Uterus (tissue), 4 donors: ENCODE measurements at places on chromosomes 12 and 14. TPM values are rescaled to one million over a fixed set of nuclear protein-coding genes. Genes with fewer than 3 reads are reported as not detected.

DNA sequence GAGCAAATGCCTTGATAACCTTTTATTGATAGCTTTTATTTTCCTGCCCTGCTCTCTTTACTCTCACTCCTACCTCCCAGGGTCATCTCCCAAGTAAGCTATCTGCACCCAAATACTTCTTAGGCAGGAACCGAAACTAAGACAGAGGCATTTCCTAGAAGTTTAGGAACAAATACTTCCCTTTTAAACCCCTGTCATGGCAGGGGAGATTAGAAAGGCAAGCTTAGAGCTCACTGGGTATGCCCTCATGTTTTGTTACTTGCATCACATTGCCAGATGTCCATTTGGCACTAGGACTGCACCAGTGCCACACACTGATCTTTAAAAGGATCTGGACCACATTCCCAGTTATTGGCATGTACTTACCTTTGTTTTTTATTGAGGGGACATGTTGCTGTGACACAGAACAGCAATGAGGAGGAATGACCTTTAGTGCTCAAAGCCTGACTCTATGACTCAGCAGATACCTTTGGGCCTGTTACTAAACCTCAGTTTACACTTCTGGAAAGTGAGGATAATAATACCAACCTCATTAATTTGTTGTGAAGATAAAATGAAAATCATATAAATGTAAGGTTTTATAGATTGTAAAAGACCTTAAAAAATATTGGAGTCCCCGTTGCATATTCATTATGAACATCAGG is 40.9 kb upstream of the MBIP start:
- DNase-seq, result no peak

DNA sequence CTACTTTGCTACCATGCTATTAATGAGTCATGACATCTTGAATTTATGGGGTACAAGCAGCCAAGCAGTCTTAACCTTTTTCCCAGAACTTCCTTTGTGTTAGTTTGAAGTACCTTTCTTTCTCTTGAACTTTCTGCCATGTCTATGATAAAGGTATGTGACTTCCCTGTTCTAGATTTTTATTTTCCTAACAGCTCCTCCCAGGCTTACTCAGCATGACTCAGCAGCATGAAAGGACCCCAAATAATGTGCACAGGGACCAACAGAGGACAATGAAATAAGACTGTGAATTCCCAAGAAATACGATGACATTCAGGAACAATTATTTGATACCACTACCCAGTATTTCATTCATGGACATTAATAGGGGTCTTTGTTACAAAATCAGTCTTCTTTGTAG is 60.0 kb downstream of the TTC6 start:
- DNase-seq, result no peak

- no peak for DNase-seq
Observed at GRCh38 chr14:70828188-70828587, 18.9 kb upstream of the MAP3K9 start.

DNA sequence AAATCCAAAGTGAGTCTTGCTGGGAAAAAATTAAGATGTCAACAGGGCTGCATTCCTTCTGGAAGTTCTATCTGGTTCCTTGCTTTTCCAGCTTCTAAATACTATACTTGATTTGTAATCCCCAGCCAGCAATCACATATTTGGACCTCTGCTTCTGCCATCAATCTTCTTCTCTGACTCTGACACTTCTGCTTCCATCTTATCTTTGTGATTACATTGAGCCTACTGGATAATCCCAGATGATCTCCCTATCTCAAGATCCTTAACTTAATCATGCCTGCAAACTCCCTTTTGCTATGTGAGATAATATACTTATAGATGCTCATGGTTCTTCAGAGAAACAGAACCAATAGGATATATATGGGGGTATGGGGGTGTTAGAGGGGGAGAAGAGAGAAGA is 49.9 kb upstream of the ZDHHC17 start:
- DNase-seq, result no peak

- DNase-seq, result no peak
Observed at GRCh38 chr12:132167611-132168310, 23.5 kb downstream of the NOC4L start.

DNA sequence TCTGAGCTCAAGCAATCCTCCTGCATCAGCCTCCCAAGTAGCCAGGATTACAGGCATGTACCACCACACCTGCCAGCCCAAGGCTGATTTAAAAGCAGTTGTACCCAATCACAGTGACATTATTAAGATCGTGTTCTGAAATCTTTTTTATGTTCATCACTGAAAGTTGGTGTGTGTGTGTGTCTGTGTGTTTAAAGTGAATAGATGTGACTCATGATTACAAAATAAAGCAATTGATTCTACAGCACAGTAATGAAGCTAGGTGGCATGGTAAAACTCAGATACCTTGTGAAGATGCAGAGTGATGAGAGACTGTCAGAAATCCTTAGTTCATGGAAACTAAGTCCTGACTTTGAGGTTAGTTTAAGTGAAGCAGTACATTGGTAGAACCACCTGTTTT is 74.2 kb upstream of the ATP2B1 start:
- DNase-seq, result no peak

GRCh38 chr14:73861073-73861472 is 9.4 kb downstream of the PTGR2 start:
- DNase-seq, result no peak

GRCh38 chr12:31008241-31008761 is 65.4 kb upstream of the DDX11 start:
- no peak for DNase-seq

GRCh38 chr14:63361790-63362189 is 43.1 kb upstream of the GPHB5 start:
- DNase-seq, result no peak

DNA sequence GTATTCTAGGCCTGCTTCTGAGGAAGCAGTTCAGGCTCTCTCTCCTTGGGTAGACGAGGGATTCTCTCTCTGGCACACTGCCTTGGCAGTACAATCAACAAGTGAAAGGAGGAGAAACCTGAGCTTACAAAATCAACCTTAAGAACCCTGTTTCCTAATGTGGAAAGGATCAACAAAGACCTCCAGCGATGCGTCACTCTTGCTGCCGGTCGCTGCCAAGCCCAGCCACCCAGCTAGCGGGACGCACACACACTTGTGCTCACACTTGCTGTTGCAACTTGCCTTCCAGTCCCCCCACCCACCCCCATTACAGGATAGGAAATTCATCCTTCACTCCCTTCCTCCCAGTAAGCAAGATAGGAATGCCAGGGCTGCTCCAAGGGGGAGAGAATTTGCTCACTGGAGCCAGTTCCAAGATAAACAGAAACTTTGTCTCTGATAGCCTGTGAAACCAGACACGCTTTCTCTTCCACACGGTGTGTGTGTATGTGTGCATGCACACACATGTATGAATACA is 144.3 kb downstream of the BCL11B start:
- DNase-seq, result no peak

DNA sequence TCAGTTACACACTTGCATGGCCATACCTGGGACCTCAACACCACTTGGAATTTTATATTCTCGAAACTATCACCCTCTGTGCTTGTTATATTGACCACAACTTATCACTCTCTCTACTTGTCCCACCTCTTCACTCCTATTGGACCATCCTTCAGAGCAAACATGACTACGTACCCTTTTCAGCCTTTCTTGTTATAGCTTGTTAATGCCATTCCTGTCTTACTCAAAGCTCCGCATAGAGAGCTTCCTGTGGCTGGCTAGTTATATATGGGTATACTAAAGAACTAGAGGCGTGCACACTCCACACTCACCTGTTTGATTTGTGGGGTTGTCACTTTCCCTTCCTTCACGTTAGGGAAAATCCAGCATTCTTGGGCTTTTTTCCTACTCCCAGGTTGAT is 26.3 kb upstream of the FRS2 start:
- DNase-seq, result no peak

GRCh38 chr14:33393231-33393894 is 454.7 kb downstream of the NPAS3 start:
- no peak for DNase-seq

DNA sequence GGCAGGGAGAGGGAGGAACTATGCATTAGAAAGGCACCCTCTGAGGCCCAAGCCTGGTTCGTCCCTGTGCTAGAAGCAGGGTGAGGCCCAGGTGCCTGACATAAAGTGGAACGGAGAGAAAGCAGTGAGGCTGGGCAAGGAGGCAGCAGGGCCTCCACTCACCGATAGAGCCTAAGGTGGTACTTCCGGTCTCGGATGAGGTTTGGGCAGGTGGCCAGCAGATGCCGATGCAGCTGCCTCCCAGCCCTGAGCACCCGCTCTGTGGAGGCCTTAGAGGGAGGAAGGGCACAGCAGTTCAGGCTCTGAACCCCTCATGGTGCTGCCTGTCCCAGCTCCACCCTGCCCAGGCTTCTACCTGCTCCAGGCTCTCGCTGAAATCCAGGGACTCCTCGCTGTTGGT is 7.1 kb downstream of the RAPGEF3 start:
- DNase-seq, result no peak

GRCh38 chr12:20472102-20472782 is 103.9 kb downstream of the PDE3A start:
- DNase-seq, result no peak

DNA sequence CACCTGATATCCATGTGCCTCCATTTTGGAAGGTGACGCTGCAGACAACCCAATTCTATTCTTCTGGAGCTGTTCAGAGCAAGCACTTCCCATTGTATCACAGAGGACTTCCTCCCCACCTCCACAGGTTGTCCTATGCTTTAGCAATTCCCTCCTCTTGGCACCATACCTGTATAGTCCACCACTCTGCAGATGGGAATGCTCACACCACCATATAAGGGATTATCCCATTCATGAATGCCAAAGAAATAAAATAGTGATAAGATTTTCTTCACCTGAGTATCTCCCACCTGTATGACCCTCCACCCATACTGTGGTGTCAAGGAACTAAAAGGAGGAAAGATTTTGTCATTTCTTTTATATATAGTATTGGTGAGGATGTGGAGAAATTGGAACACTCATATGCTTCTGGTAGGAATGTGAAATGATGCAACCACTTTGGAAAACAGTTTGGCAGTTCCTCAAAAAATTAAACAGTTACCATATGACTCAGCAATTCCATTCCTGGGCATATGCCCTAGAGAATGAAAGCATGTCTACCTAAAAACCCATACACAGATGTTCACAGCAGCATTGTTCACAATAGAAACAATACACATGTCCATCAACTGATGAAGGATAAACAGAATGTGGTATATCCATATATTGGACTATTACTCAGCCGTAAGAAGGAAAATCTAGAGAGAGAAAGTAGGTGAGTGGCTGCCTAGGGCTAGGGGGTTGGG is 75.2 kb downstream of the FIGNL2 start:
- DNase-seq, result no peak

DNA sequence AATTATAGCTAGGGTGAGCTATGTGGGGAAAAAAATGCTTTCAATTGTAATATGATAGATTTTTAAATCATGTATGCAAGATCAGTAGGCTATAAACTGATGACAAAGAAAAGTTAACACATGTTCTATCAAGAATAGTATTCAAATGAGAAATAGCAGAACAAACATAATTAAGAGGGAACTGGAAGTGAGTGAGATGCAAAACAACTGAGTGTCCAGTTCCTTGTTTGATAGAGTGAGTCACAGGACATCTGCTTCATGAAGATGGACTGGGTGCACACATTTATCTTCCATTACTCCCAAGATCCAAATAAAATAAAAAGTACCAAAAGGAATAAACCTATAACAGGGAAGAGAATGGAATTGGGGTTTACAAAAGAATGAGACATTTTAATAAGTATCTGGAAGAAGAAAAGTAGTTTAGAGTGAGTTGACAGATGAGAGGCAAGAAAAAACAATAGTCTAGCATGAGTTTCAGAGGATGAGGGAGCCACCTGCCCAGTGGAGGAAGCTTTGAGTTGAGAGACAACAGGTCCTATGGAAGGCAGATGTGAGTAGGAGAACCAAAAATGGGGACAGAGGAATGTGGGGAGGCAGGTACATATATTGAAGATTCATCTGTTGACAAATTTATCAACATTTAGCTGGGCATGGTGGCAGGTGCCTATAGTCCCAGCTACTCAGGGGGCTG is 178.1 kb upstream of the ARHGAP5 start:
- DNase-seq, result no peak

The C14orf39 gene
- total RNA-seq, result 0.69 TPM

The NINJ2 gene
- total RNA-seq, result 0.97 TPM

The HOXC13 gene
- total RNA-seq, result not detected

The FOXM1 gene
- not detected for total RNA-seq

The VCPKMT gene
- 0.51 TPM for total RNA-seq

The CCT2 gene
- 132 TPM for total RNA-seq

The GPX2 gene
- total RNA-seq, result 0.29 TPM

The TGM1 gene
- 3.2 TPM for total RNA-seq

The SLC6A15 gene
- total RNA-seq, result 0.97 TPM

The NKX2-1 gene
- total RNA-seq, result not detected
